NCI-H2171 (cell line): ENCODE measurements at places on chromosomes 4 and X.

DNA sequence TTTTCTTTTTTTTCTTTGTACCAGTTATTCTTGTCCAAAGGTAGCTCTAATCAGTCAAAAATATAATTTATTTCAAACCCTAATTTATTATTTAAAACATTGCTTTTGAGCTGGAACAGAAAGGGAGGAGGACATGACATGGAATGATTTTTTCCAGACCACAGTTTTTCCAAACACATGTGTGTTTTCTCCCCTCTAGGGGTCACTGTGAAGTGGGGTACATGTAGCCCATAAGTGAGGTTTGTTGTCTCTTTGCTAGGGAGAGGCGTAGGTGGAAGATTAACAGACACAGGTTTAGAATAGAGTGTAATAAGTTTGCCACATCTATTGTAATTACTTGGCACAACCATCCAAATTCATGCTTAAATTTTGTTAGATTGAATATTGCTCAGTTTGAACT lies 83.0 kb downstream of the TNIP2 start:
- DNase-seq, result no peak

GRCh38 chr4:66123831-66124413 lies 453.6 kb upstream of the EPHA5 start:
- DNase-seq, result no peak

DNA sequence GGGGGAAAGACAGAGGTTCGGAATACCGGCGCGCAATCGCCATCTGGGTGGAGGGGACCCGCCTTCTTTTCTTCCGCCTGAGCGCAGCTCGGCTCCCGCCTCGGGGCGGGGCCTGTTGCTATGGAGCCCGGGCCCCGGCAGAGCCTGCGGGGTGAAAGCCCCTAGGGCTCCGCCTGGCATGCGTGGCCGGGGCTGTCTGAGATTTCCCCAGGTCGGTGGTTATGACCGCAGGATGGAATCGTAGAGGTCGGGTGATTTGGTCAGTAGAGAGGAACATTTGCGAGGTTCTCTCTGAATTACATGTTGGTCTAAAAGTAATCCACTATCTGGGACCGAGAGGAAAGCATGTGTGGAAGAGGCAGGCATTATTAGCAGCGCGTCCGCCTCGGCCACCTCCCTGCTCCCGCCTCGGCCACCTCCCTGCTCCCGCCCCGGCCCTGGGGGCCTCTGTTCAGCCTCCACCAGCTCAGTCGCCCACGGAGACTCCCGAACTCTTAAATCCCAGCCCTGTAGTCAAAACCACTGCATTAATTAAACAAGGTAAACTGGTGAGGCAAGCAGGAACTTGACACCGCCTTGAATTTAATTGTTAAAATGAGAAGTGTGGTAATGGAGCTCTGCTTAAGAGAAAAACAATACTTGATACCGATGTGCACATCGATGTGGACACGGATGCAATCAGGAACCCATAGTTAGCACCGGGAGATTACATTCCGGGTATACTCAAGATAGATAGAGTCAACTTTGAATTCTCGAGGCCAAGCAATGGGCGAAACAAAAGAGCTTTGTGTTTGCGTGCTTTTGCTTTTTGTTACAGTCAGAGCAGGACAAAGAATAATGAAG lies 45.2 kb downstream of the TRIM2 start:
- DNase-seq, result peak; percentile 74

DNA sequence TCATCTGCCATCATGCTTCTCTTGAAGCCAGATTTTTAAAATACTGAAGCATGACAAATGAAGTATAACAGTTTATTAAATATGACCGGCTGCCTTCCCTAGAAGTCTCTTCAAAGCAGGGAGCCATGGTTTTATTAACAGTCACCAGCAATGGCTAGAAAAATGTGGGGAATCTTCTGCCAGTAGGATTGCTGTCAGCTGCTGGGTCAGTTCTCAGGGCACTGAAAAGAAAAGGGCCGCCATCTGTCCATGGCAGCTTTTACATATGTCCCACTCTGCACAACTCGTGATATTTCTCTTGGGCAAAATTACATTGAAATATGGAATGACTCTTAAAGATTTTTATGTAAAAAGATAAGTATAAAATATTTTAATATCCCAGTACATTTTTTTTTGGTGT lies 2.8 kb downstream of the CCNG2 start:
- DNase-seq, result no peak

DNA sequence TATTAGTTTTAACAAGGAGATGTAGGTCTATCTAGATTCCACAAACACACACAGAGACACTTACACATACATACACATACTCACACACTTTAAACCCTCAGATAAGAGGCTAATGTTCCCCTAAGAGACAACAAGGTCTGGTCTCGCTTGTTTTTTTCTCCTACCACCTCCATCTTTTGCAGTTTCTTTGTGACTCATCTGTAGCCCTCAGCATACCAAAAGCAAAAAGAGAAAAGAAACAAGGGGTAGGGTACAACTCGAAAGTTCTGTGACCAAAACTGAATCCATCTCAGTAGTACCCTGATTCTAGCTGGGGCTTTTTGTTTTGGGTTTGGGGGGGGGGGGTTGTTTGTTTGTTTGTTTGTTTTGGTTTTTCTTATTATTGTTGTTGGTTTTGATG lies 12.2 kb upstream of the EXOSC9 start:
- no peak for DNase-seq

DNA sequence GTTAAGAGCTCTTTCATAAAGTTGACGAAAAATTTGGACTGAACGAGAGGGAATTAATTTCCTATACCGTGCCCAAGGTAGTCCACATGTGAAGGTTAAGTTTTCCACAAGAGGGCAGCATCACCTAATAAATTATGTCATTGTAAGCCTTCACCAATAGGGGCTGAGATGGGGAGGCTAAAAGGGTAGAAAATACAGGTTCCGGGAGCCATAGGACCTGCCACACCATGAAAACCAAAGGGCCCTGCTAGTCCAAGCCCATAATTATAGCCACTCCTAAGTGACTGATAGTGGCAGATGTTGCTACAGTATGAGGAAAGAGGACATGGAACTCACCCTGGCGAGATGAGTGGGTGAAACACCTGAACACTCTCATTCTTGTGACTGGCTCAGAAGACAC lies 122.2 kb downstream of the SHROOM4 start:
- peak; percentile 0 for DNase-seq

DNA sequence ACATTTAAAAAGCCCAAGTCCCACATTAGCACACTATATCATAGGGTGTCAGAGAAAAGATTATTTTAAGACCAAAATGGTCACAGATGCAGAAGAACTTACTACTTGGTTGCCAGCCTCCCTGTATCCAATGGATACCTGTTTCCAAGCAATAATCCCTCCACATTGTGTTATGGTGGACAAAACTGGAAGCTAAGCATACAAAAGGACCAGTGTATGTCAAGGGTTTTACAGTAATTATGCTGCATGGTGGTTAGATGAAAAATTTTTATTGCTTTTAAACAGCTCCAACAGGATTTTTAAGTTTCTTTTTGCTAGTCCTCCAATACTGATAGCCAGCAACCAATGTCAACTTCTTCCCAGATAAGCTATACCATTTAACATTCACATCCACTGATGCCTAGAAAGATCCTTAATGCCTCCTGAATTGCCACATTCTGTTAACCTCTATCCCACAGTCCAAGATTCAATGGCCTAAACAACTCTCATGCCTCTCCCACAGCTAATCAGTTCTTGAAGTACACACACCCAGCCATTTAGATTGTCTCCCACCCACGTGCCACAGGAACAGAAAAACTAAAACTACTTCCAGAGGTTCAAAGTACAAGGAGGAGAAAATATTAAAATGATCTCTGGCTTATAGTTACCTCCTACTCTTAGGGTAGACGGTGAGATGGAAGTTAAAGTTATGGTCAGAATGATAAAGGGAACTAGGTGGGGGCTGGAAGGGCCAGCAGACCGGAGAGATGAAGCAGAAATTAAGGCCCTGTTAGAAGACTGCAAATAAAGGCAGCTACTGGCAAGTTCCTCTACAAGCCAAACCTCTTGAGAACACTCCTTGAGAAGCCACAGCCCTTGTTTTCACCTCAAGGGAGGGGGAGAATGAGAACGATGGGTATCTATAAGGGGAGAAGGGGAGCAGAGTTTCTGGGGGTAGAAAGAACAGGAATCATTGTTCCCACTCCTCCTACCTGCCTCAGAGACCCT lies 5.5 kb downstream of the MED14 start:
- DNase-seq, result no peak

GRCh38 chr4:17889692-17890091 lies 78.9 kb downstream of the NCAPG start:
- DNase-seq, result no peak

DNA sequence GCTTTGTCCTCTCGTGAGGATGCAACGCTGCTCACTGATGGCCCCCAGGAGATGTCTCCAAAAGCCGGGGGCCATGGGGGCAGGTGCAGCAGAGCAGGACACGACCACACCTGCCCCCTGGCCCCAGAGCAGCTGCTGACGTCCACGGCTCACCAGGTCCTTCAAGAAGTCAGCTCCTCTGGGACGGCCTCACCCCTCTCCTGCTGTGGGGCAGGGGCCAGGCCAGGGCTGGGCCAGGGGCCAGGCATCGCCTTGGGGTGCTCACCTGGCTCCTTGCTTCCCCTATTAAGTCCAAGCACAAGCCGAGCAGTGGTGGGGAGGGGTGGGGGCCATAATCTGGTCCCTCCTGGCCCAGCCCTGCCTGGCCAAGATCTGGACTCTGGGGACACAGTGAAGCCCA lies 28.6 kb upstream of the MXD4 start:
- DNase-seq, result no peak

DNA sequence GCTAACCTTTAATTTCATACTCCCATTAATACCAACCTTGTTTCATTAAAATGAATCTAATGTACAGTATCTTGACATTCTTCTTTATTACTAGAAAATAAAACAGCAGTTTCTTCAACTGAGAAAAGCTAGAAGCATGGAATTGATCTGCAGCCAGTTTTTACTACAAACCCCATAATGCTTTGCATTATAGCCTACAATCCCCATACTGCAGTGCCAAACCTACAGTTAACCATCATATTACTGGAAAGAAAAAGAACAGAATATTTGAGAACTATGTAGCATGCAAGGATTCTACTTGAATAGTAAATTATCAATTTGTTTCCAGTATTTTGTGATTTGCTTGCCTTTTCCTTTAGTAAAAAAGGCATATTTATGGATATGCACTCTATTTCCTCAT lies 3.2 kb upstream of the IL1RAPL1 start:
- no peak for DNase-seq

DNA sequence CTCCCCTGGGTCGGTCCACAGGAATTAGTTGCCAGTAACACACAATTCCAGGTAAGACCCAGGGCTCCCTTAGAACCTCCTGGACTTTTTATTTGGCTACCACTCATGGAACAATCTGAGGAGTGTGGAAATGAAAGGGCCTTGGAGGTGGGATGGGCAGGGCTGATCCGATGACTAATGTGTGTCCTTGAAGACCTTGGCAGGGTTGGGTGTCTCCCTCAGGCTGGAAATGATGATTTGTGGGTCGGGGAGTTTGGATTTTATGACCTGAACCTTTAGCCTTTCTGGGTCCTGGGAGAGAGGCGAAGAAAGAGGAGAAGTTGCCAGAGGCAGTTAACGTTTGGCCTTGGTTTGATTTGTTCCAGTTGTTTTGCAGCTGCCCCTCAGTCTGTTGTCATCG lies 425.0 kb downstream of the MID1IP1 start:
- no peak for DNase-seq

- DNase-seq, result no peak
Measured at GRCh38 chr4:27040356-27040755, 179.7 kb downstream of the STIM2 start.

DNA sequence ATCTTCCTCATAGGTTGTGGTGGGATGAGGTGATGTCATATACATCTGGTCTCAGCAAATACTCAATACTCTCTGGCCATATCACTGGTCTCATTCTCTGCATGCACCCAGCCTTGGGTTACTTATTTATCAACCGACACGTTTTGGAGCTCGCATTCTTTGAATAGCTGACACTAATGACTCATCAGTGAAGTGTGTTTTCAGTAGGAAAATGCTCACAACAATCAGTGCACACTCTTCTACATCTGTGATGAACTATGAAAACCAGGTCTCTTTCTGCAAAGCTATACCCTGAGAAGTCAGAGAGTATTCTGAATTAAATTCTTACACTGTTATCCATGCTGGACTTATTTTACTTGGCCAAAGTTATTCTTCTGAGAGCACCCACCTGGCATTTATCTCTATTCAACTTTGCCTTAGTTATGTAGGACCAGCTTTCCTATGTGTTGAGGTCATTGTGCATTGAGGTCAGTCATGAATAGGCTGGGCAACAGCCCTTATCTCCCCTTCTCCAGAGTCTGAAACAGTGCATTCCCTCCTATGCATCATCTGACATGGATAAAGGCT lies 58.7 kb upstream of the DHX15 start:
- DNase-seq, result no peak

- no peak for DNase-seq
Measured at GRCh38 chr4:112105201-112105969, 39.9 kb upstream of the FAM241A start.

DNA sequence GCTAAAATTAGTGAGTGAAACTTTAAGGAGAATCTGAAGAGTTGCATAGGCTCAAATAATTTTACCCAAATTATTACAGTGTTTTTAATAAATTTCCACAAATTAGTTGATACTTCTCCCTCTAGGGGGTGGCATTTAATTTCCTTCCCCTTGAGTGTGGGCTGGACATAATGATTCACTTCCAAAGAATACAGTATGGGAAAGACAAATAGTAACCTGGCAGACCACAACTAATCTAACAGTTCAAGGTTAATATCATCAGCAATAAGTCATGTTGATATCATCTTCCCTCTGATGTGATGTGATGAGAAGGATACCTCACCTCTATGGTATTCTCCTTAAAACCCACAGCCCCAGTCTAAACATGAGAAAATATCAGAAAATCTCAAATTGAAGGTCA lies 15.5 kb downstream of the PFKFB1 start:
- no peak for DNase-seq

DNA sequence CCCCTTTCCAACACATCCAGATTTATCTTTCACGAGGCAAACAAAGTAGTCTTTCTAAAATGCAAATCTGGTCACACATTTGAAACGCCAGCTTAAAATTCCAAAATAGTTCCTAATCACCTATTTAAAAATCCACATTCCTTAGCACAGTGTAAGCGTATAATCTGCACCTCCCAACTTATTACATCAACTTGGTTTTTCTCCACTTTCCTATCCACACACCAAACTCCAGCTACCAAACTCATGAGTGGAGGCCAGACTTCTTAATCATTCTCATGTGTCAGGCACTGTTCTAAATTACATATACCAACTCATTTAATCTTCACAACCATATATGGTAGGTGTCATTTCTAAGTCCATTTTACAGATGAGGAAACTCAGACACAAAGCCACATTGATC lies 33.8 kb downstream of the ENOX2 start:
- no peak for DNase-seq

- no peak for DNase-seq
Measured at GRCh38 chrX:18468599-18468998, 43.2 kb downstream of the CDKL5 start.
